Activated T-cell treated with anti-CD3 and anti-CD28 coated beads, Interleukin-2, amount 50 U/mL, for 72 hours (primary cell): ENCODE measurements at places on chromosomes 16 and 17.

DNA sequence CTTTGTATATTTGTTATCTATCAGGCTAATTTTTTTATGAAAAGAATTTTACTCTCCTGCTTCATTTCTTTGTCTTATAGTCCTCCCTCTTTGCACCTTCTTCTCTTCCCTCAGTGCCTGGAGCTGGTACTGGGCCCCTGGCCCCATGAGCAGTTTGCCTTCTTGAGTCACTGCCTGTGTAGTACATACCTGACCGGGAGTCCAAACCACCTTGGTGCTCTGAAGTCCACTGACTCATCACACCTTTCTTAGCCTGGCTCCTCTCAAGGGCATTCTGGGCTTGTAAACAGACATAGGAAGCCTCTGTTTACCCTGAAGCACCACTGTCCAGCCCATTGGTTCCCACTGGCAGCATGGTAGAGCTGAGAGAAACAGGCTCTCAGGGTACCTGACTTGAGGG, 11.0 kb upstream of the TACO1 start:
- no peak for DNase-seq

- no peak for DNase-seq
Observed at GRCh38 chr16:273547-274421, 2.0 kb downstream of the RGS11 start.

GRCh38 chr17:71392715-71393567, 727.9 kb upstream of the SOX9 start:
- no peak for DNase-seq

DNA sequence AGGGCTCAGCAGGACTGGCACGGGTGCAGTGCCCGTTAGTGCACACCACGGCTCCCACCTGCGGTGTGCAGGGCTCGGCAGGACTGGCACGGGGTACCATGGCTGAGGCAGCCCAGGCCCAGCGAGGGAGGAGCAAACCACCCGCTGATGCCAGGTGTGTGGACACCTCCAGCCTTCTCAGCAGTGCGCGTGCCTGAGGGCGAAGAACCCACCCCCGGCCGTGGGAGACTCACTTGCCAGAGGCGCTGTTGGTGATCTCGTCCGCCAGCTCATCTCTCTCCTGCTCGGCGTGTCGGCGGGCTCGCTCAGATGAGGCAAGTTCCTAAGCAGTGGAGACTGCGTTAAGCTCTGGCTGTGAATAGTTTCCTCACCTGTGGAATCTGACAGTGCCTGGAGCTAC, 45.4 kb downstream of the NDEL1 start:
- peak; percentile 9 for DNase-seq

DNA sequence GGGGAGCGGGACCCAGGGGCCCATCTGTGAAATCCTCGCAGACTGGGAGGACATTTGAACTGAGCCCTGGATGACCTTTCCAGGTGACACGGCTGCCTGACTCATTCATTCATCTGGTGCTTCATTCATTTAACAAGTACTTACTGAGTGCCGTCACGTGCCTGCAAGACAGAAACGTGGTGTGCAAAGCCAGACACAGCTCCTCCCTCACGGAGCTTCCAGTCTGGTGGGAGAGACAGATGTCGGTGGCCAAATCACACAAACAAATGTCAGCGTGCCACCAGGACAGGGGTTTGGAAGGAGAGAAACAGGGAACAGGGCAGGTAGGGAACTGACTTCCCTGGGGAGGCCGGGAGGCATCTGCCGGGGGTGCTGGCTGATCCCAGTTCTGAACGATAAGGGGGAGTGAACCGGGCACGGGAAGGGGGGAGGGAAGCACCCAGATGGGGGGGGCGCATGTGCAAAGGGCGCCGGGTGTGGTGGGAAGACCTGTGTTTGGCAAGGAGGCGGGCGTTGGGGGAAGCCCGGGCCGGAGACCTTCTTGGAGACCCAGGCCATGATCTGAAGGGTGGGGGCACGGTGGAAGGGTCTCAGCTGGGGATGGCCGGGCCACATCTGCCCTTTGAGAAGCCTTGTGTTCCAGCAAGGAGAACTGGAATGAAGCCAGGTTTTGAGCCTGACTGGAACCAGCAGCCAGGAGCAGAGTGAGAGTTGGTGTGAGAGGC, 93.6 kb upstream of the CIBAR2 start:
- DNase-seq: no peak

DNA sequence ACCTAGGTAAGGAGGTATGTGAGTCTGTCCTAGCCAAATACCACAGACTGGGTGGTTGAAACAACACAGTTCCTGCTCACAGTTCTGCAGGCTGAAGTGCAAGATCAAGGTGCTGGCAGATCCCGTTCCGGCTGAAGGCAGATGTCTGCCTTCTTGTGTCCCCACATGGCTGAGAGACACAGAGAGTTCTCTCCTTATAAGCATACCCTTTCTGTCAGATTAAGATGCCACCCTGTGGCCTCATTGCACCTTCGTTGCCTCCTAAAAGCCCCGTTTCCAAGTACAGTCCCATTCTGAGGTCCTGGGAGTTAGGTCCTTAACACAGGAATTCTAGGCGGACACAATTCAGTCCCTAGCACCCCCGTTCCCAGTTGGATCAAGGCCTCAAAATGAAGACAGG, 9.1 kb upstream of the TMEM11 start:
- no peak for DNase-seq
